ENCODE measurements at places on chromosomes 5 and 9.

DNA sequence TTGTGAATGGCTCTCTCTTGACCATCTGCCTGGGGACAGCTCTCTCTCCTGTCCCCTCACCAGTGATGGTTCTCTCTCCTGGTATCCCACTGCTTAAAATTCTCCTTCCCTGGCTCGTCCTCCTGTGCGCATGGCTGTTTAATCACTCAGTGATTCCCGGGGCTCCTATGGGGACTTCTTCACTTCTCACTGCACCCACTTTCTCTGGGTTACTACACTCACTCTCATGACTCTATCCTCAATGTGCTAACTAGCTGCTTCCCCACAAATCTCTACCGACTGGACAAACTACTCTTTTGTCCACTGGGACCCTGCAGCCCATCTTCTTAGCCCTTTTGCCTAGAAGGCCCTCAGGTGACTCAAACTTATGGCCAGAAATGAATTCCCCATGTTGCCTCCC, 89.1 kb upstream of the TBC1D2 start:
- no peak for DNase-seq

DNA sequence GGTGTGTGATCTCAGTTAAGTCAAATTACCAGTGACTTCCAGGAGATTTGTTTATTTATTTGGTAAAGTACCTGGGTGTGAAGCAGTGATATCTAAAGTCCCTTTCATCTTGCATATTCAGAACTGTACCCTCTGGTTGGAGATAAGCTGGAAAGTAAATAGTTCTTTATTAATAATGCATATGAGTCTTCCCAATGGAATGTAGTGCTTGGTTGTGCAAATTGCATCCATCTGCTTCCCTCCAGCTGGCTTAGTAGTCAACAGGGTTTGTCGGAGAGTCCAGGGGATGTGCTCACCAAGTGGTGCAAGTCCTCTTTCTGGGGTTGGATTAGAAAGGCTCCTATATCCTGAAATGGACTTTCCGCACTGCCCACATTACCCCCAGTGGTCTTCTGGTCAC, 42.0 kb downstream of the TRPM3 start:
- no peak for DNase-seq

GRCh38 chr5:72486371-72486770, 20.8 kb downstream of the ZNF366 start:
- no peak for DNase-seq

DNA sequence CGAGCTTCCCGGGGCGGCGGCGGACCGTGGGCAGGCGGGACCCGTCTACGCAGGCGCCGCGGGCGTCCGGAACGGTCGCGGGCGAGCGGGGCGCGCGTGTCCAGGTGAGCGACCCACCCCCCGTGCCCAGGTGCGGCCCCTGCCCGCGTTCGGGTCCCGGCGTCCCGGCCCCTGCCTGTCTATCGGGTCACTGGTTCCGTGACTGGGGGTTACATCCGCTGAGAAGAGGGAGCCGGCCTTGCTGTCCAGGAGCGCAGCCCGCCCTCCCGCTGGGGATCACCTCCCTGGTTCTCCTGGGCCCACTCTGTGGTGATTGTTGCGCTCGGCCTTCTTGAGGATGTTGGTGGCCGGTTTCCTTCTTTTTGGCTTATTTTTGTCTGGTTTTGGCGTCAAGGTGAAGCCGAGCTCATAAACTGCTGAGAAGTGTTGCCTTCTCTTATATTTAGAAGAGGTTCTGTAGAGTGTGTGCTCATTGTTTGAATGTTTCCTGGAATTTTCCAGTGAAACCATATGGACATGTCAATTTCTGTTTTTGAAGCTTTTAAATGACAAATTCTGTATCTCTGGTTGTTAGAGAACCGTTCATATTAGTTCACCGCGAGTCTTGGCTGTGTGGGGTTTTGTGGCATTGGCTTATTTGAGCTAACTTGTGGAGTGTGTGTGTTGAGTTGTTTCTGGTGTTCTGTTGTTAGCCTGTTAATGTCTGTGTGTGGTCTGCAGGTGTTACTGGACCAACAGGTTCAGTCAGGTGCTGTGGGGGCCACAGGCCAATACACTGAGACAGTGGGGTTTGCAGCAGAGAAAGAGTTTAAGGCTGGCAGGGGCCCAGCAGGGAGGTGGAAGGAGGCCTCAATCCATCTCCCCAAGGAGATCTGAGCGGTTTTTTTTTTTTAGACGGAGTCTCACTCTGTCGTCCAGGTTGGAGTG, 621 bp downstream of the CEP72 start:
- DNase-seq, result peak; percentile 12

- DNase-seq, result no peak
Measured at GRCh38 chr9:130495067-130495466, 50.3 kb downstream of the ASS1 start.

- DNase-seq, result no peak
Measured at GRCh38 chr9:12272471-12273120, 420.6 kb upstream of the TYRP1 start.

- no peak for DNase-seq
Measured at GRCh38 chr9:133484671-133485437, 6.0 kb upstream of the SLC2A6 start.

DNA sequence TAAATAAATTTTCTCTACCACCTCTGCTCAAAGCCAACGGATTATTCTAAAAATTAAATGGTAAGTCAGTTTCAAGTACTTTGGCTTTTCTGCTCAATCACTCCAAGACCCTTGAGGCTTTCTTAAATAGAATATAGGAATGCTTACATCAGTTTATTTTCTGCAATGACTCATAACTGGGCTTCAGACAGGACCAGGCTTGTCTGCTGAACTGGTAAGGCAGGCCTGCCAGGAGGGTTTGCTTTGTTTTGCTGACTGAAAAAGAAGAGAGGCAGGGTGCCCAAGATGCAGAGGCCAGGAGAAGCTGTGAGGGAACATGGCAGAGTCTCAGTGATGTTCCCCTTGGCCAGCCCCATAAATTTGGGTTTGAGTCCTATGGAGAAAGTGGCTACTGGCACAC, 60.3 kb upstream of the EPB41L4A start:
- no peak for DNase-seq

DNA sequence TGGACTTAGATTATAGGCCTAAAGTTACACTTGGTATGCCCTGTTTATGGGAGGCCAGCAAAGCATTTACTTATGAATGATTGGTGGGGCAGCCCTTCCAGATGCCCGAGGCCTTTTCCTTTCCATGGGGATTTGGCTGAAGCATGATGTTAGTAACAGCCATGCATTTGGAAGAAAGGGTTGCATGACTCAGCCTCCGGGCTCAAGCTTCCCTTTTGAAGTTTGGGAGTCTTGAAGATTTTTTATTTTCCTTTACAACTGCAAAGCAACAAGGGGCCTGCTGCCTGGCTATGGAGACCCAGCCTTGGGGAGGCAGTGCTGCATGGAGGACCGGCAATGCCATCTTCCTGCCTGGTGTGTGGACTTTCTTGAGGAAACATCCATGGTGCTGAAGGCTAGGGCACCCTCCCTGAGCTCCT, 244.7 kb downstream of the ICE1 start:
- no peak for DNase-seq

DNA sequence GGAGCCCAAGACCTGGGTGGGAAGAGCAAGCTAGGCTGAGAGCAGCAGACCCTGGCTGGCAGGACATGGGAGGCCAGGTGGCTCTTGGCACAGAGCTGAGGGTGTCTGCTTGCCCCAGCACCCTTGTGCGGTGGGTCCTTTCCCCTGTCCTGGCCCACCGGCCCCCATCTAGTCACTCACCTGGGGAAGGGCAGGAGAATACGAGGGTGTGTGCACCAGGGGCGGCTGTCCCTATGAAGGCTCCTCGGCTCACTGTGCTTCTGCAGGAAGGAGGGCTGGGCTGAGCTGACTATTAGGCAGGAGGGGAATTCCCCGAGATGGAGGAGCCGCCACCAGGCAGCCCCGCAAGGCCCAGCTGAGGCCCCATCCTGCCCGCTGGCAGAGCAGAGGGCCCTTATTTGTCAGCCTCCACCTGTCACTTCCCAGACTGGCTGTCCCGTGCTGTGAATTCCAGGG, 6.1 kb upstream of the TNIP1 start:
- peak; percentile 77 for DNase-seq

DNA sequence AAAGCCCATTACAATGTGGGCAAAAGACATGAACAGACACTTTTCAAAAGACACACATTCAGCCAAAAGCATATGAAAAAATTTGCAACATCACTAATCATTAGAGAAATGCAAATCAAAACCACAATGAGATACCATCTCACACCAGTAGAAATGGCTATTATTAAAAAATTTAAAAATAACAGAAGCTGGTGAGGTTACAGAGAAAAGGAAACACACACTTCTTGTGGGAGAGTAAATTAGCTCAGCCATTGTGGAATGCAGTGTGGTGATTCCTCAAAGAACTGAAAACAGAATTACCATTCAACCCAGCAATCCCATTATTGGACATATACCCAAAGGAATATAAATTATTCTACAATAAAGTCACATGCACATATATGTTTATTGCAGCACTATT, 585.2 kb upstream of the TUSC1 start:
- DNase-seq, result no peak

- DNase-seq, result no peak
Measured at GRCh38 chr5:159581502-159582249, 251.4 kb upstream of the IL12B start.

DNA sequence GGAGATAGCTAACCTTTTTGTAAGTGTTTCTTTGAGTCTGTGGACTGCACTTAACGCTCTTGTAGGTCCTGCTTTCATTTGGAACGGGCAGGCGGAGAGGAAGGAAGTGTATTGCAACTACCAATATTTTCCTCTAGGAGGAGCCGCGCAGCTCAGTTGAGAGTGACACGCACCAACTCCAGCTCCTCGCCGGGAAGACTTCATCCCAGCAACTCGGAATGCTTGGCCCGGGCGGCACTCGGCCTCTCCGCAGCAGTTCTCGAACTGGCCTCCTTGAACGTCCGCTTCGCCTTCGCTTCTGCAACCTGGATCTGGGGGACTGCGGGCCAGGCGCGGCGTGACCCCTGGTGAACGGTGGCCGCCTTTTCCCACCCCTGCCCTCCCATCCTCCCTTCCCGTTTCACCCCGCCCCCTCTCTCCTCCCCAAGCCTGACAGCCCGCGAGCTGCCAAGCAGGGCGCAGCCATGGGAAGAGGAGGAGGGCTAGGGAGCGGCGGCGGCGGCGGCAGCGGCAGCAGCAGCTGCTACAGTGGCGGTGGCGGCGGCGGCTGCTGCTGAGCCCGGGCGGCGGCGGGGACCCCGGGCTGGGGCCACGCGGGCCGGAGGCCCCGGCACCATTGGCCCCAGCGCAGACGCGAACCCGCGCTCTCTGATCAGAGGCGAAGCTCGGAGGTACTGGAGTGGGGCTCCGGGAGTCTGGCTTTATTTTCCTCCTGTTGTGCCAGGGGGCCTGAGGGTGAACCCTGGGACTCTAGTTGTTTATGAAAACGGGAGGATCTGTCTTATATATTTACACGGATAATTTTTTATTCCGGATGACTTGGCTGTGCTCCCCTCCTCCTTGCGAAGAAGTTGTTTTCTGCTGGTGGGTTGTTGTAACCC, at the start of gene GHR:
Gene GHR, plus strand, starts transcription at position 155 of the 881 bp plus-strand sequence. CDS start 142,436 bp downstream, outside the sequence.
- peak; percentile 14 for DNase-seq

DNA sequence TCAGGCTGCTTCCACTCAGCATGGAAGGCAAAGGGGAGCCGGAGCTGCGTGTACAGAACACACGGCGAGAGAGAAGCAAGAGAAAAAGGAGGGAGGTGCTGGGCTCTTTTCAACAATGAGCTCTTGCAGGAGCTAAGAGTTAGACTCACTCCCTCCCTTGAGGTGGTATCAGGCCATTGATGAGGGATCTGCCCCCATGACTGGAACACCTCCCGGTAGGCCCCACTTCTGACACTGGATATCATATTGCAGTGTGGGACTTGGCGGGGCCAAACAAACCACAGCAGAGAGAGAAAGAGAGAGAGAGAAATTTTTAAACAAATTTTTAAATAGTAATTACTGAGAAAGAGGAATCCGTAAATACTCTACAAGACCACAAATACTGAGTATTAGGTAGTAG, 182.2 kb downstream of the TRIO start:
- no peak for DNase-seq

GRCh38 chr9:101269591-101270283, 115.1 kb downstream of the BAAT start:
- DNase-seq, result no peak

- DNase-seq, result no peak
Measured at GRCh38 chr5:116754556-116754955, 179.9 kb upstream of the SEMA6A start.

- DNase-seq, result no peak
Measured at GRCh38 chr9:4306066-4306776, 6.4 kb upstream of the GLIS3 start.

DNA sequence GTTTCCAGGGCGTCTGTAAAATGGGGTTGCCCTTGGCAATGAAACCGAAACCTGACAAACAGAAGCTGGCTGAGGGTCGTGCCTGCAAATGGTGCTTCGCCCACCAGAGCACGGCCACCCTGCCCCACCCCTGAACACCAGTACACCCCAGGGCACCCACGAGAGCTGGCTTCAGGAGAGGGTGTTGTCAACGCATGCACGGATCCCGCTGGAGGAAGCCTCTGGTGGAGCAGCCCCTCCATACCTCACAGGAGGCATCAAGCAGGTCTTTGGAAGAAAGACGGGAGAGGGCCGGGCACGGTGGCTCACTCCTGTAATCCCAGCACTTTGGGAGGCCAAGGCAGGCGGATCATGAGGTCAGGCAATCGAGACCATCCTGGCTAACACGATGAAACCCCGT, 8.6 kb downstream of the SLC6A3 start:
- no peak for DNase-seq

DNA sequence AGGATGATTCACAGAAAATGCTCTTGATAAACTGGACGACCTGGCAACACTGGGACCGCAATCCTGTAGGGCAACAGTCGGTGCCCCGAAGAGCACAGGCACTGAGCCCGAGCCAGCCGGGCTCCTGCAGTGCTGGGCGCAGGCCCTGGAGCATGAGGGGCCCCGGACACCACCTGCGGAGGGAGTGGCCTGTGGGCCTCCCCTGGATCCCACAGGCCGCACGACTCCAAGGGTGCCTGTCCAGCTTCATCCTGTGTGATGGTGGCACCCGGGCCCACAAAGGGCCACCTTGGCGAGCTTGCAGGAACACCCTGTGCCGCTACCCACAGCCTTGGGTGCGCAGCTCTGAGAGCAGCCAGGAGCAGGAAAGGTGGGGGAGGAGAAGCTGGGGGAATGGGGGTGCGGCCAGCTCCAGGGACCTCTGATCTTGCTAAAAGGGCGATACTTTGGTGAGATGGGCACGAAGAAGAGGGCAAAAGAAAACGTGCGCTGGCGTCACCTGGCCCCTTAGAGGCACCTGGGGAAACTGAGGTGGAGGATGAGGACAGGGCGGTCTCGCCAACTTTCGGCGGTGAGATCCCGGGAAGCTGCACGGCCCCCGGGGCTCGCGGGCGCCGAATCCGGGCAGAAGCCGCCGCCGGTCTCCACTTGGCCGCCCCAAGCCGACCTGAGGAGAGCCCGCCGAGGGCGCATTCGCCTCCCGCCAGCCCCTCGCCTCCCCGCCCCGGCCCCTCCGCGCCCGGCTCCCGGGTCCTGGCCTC, 722 bp downstream of the TBC1D9B start:
- DNase-seq, result peak; percentile 8

- no peak for DNase-seq
Measured at GRCh38 chr5:424301-425110, 18.5 kb upstream of the EXOC3 start.
